Kidney epithelial cell (primary cell): ENCODE measurements at places on chromosomes 16 and 17. TPM values are rescaled to one million over a fixed set of nuclear protein-coding genes. Genes with fewer than 3 reads are reported as not detected.
A peak's percentile ranks its signal among the peaks of the same experiment; 100 is the strongest.

- DNase-seq, result no peak
Observed at GRCh38 chr17:81052199-81052997, 17.4 kb downstream of the BAIAP2 start.

DNA sequence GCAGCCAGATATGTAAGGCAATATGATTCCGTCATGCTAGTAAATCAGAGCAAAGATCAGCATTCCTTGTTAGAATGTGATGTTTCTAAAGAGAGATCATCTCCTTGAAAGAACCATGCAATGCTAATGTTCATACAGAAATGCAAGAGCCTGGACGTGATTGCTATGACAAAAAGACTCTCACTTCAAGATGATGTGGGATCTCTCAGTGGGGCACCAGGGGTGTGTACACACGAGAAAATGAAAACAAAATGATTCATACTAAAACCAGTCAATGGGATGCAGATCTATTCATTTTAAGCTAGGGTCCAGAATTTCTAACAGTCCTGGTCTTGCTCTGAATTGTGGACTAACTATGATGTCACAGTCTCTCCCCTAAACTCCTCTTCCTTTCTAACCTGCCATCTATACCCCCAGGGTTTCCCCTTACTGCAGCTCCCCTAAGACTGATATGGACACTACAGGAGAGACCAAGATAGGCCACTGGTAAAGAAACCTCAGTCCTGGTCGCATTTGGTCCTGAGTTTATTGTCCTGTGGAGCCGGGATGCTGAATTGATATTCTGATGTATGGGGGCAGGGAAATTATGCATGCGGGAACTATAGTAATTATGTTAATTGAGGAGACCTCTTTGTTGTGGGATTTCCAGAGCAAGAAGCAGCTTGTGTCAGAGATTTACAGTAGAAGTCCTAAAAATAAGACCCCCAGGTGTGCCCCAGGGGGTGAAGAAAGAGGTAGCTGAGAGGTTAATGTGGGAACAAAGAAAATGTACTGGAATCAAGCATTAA lies 179.0 kb downstream of the PMP22 start:
- DNase-seq, result no peak

Gene ANKRD13B
- total RNA-seq, result 13.1 and 13.8 TPM in 2 replicates

GRCh38 chr16:58809213-58809612 lies 75.1 kb upstream of the GOT2 start:
- no peak for DNase-seq

Gene SLC38A8
- total RNA-seq, result not detected in 2 replicates

DNA sequence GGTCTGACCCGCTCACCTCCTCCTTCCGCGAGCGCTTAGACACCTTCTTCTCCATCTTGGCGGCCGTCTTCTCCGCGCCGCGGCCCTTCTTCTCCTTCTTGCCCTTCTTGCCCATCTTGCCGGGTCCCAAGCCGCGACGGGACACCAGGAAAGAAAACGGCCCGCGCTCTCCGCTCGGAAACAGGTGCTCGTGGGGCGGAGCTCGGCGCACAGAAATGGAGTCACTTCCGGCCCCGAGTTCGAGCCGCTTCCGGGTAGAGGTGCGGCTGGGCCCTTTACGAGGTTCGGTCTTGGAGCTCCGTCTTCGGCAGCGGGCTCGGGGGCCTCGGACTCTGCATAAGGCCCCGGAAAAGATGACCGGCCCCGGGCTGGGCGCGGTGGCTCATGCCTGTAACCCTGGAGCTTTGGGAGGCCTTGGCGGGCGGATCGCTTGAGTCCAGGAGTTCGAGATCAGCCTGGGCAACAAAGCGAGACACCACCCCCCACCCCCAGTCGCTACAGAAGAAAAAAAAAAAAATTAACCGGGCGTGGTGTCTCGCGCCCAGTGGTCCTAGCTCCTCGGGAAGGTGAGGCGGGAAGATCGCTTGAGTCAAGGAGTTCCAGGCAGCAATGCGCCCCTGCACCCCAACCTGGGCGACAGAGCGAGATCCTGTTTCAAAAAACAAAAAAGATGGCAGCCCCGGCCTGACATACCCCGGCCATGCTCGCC lies at the start of gene KLHDC4:
TSS of gene KLHDC4 (minus strand) at position 211 of the 709 bp plus-strand sequence. CDS start at position 115, 96 bp downstream.
- DNase-seq, result peak; percentile 29

Gene HS3ST4
- 0.21 TPM in 1 of 2 replicates, not detected in the other for total RNA-seq

Gene NSRP1
- total RNA-seq, result 9.4 and 11.1 TPM in 2 replicates

GRCh38 chr16:10881479-10882030 lies 4.6 kb downstream of the CIITA start:
- no peak for DNase-seq

Gene TRAF4
- total RNA-seq, result 163 and 174 TPM in 2 replicates

DNA sequence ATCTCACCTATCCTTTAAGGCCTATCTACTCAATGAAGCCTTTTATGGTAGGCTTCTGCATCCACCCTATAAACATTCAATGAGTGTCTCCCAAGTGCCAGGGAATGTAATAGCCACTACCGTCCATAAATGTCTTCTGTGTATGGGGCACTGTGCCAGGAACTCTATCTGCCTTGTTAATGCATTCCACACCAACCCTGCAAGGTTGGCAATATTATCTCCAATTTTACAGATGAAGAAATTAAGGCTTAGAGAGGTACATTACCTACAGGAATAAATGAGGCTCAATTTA lies 20.0 kb downstream of the MAP3K14 start:
- no peak for DNase-seq

Gene NPIPA7
- total RNA-seq, result 6.2 and 9.4 TPM in 2 replicates
